Activated CD8-positive, alpha-beta T cell treated with anti-CD3 and anti-CD28 coated beads for 36 hours (primary cell): ENCODE measurements at places on chromosomes 7 and 10. TPM values are rescaled to one million over a fixed set of nuclear protein-coding genes. Genes with fewer than 3 reads are reported as not detected.
A peak's percentile ranks its signal among the peaks of the same experiment; 100 is the strongest.

Gene FGL2
- 0.95 TPM for total RNA-seq

Gene CSGALNACT2
- 15.3 TPM for total RNA-seq

Gene PDK4
- not detected for total RNA-seq

Gene ADAM22
- 2.3 TPM for total RNA-seq

Gene CPA4
- not detected for total RNA-seq

Gene AKR1C3
- total RNA-seq, result not detected

- H3K36me3 ChIP-seq, result no peaks in the 10 kb centered on the region
- no peaks in the 10 kb centered on the region for H3K4me1 ChIP-seq
- H3K27me3 ChIP-seq, result no peaks in the 10 kb centered on the region
Observed at GRCh38 chr7:84939888-84940287, 247.0 kb downstream of the SEMA3D start.

- no peak overlapping the region for H3K4me3 ChIP-seq
- no peak overlapping the region for H3K27ac ChIP-seq
- H3K36me3 ChIP-seq, result no peaks in the 10 kb centered on the region
Observed at GRCh38 chr7:18019555-18019954, 8.1 kb downstream of the PRPS1L1 start.

GRCh38 chr7:101333912-101334311 lies 12.3 kb upstream of the IFT22 start:
- H3K36me3 ChIP-seq, result no peaks in the 10 kb centered on the region
- no peak overlapping the region for H3K27ac ChIP-seq
- DNase-seq, result no peak
- peaks cover 2% of the 10 kb centered on the region for H3K27me3 ChIP-seq
- H3K4me1 ChIP-seq, result no peaks in the 10 kb centered on the region
- no peak overlapping the region for H3K4me3 ChIP-seq

DNA sequence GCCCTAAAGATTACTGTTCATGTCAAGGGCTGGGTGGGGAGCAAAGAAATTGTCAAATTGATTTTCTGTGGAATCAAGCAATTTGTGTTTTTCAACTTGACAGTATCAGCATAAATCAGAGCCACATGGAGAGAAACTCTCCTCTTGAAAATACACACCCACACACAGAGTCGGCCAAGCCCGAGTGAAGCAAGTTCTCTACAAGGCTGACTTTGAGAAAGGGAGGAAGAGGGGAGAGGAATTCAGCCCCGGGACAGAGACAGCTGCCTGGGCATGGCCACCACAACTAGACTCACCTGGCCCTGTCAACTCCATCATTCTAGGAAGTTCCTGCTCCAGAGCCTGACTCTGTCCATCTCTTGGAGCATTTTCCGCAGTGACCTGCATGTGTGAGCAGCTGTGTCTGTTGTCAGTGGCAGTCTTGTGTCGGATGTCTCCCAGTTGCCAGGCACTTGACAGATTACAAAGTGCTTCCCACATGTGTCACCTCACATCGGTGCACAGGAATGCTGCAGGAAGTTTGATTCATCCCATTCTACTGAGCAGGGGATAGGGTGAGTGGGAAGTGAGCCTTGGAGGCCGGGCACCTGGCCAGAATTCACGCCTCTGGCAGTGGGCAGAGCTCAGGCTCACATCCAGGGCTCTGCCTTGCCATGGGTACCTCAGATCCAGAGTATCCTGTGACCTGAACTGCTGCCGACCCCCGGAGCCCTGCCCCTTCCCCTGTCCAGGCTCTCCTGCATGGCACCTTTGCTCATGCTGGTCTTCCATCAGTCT lies 37.9 kb downstream of the ADAM12 start:
- H3K27ac ChIP-seq, result no peak overlapping the region
- no peaks in the 10 kb centered on the region for H3K36me3 ChIP-seq

DNA sequence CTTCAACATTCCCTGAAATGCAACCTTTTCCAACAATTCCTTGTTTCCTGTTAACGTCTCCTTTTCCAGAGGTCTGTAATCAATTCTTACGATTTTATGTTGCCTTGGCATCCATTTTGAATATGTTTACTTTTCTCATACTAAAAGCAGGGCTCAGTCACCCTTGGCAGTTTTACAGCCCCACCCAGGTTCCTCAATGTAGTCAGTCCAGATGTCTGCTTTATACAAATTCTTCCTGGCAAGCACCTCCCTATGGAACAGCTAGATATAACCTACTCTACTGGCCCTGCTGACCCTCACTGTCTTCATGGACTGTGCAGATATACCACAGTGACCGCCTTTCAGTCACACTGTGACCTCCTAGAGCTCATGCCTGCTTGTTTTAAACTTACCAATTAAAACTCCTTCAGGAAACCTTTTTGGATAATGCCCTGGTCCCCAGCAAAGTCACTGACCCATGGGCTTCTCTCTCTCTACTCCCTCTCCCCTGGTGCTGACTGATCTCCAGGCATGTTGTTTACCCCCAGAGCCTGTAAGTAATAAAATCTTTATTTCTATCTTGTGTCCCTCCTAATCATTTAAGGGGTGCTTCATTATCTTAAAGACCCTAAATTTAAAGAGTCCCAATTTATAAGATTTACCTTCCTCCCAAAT lies 147.1 kb upstream of the STEAP1 start:
- peaks cover 4% of the 10 kb centered on the region for H3K27me3 ChIP-seq
- H3K27ac ChIP-seq, result no peak overlapping the region
- no peaks in the 10 kb centered on the region for H3K4me1 ChIP-seq
- H3K4me3 ChIP-seq, result no peak overlapping the region

- no peaks in the 10 kb centered on the region for H3K36me3 ChIP-seq
- no peak overlapping the region for H3K27ac ChIP-seq
Observed at GRCh38 chr10:96613576-96613975, 26.8 kb upstream of the TM9SF3 start.

GRCh38 chr10:28811639-28812349 lies 134.5 kb downstream of the BAMBI start:
- no peaks in the 10 kb centered on the region for H3K4me1 ChIP-seq
- no peak for DNase-seq

DNA sequence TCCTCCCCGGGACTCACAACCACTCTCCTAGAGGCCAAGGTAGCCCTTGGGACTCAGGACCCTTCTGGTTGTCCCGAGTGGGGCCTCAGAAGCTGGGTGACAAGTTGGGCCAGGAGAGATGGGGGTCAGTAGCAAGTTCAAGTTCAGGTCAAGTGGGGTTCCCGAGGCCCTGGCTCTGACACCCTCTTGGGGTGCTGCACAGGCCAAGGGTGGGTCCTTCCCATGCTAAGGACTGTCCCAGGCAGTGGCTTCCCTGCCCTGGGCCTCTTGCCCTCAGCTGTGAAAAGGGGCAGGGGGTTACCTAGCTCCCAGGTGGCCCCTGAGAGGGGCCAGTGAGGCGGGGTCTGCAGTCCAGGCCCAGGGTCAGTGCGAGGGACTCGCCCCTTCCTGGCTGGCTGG lies 115.4 kb upstream of the TNRC18 start:
- H3K4me3 ChIP-seq, result peak overlapping the region; percentile 35
- no peaks in the 10 kb centered on the region for H3K36me3 ChIP-seq
- H3K27me3 ChIP-seq, result no peaks in the 10 kb centered on the region
- peak overlapping the region; percentile 60 for H3K27ac ChIP-seq
- peaks cover 13% of the 10 kb centered on the region for H3K4me1 ChIP-seq
- no peak for DNase-seq

- no peaks in the 10 kb centered on the region for H3K36me3 ChIP-seq
- DNase-seq, result no peak
- no peaks in the 10 kb centered on the region for H3K4me1 ChIP-seq
- H3K27me3 ChIP-seq, result peaks cover 5% of the 10 kb centered on the region
- no peak overlapping the region for H3K27ac ChIP-seq
Observed at GRCh38 chr10:112296908-112297331, 13.7 kb downstream of the TECTB start.

DNA sequence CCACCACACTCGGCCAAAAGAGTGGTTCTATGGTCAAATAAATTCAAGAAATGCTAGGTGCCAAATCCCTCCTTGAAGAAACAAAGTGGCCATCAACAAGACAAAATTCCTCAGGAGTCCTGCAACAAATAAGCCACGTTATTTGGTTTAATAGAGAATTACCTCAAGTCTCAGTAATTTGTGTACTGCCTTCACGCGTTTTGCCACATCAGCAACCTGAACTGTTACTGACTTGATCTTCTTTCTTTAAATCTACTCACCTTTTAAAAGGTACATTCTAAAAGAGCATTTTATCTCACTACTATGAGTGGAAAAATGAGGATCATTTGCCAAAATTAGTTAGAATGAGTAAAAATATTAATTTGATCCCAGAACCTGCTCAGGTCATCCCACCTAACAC lies 34.6 kb upstream of the LCOR start:
- peaks cover 3% of the 10 kb centered on the region for H3K27me3 ChIP-seq
- no peak for DNase-seq
- no peak overlapping the region for H3K27ac ChIP-seq
- H3K36me3 ChIP-seq, result no peaks in the 10 kb centered on the region

GRCh38 chr10:95374597-95375209 lies 83.9 kb upstream of the PDLIM1 start:
- no peaks in the 10 kb centered on the region for H3K4me1 ChIP-seq
- H3K27ac ChIP-seq, result no peak overlapping the region
- H3K4me3 ChIP-seq, result no peak overlapping the region
- DNase-seq, result peak; percentile 75

GRCh38 chr7:39360766-39361165 lies 205.4 kb upstream of the YAE1 start:
- peaks cover 9% of the 10 kb centered on the region for H3K27me3 ChIP-seq
- no peaks in the 10 kb centered on the region for H3K36me3 ChIP-seq
- DNase-seq, result no peak
- no peak overlapping the region for H3K27ac ChIP-seq
- H3K4me1 ChIP-seq, result no peaks in the 10 kb centered on the region
- no peak overlapping the region for H3K4me3 ChIP-seq

- H3K4me1 ChIP-seq, result peaks cover 10% of the 10 kb centered on the region
- H3K4me3 ChIP-seq, result no peak overlapping the region
- no peak overlapping the region for H3K27ac ChIP-seq
- H3K27me3 ChIP-seq, result no peaks in the 10 kb centered on the region
- peaks cover 11% of the 10 kb centered on the region for H3K36me3 ChIP-seq
- peak; percentile 11 for DNase-seq
Observed at GRCh38 chr10:104028146-104028545, 57.5 kb downstream of the COL17A1 start.

GRCh38 chr10:106392778-106393177 lies 771.7 kb downstream of the SORCS1 start:
- H3K36me3 ChIP-seq, result no peaks in the 10 kb centered on the region
- H3K4me3 ChIP-seq, result no peak overlapping the region

DNA sequence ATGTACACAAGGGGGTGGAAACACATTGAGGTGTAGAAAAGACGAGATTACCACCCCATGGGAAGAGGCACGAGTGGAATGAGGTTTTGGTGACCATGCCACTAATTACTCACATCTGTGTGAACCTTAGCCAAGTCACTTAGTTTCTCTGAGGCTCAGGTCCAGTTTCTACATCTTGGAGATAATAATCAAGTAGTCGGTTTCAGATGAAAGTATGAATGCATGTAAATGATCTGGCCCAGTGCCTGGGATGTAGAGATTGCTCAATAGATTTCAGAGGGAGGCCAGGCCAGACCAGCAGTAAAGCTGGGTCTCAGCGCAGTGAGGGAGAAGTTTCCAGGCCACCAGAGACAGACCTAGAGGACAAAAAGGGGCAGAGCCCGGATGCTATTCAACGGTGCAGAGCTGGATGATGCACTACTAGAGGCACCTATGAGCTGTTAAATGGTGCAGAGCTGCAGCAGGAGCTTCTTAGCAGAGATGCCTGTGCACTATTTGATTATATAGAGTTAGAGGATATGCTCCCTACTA lies 725.1 kb downstream of the GRID1 start:
- no peak overlapping the region for H3K27ac ChIP-seq
- H3K4me1 ChIP-seq, result no peaks in the 10 kb centered on the region
- H3K4me3 ChIP-seq, result no peak overlapping the region
- no peak for DNase-seq

- no peak for DNase-seq
- H3K27ac ChIP-seq, result no peak overlapping the region
- H3K4me3 ChIP-seq, result no peak overlapping the region
Observed at GRCh38 chr10:110373059-110373458, 68.3 kb upstream of the SMNDC1 start.

- H3K4me3 ChIP-seq, result no peak overlapping the region
- DNase-seq, result no peak
- H3K4me1 ChIP-seq, result no peaks in the 10 kb centered on the region
- no peaks in the 10 kb centered on the region for H3K36me3 ChIP-seq
- H3K27me3 ChIP-seq, result no peaks in the 10 kb centered on the region
- H3K27ac ChIP-seq, result no peak overlapping the region
Observed at GRCh38 chr7:46407125-46407524, 486.1 kb upstream of the IGFBP3 start.

GRCh38 chr7:158428837-158429753 lies 158.5 kb downstream of the PTPRN2 start:
- H3K27ac ChIP-seq, result no peak overlapping the region
- no peak overlapping the region for H3K4me3 ChIP-seq
- H3K4me1 ChIP-seq, result no peaks in the 10 kb centered on the region
- no peak for DNase-seq
- H3K36me3 ChIP-seq, result no peaks in the 10 kb centered on the region

- H3K4me1 ChIP-seq, result no peaks in the 10 kb centered on the region
- H3K36me3 ChIP-seq, result peaks cover 4% of the 10 kb centered on the region
- H3K27ac ChIP-seq, result no peak overlapping the region
- DNase-seq, result no peak
- H3K4me3 ChIP-seq, result no peak overlapping the region
Observed at GRCh38 chr10:119421891-119422681, 120.4 kb downstream of the RGS10 start.

- peak; percentile 18 for DNase-seq
- H3K4me1 ChIP-seq, result peaks cover 19% of the 10 kb centered on the region
- peak within 1 kb of the TSS; percentile 59 for H3K4me3 ChIP-seq
Observed at GRCh38 chr7:29563590-29564495, at the start of gene PRR15. PRR15 (plus strand) TSS chr7:29563835; CDS start chr7:29566330, 2,495 bp downstream.

DNA sequence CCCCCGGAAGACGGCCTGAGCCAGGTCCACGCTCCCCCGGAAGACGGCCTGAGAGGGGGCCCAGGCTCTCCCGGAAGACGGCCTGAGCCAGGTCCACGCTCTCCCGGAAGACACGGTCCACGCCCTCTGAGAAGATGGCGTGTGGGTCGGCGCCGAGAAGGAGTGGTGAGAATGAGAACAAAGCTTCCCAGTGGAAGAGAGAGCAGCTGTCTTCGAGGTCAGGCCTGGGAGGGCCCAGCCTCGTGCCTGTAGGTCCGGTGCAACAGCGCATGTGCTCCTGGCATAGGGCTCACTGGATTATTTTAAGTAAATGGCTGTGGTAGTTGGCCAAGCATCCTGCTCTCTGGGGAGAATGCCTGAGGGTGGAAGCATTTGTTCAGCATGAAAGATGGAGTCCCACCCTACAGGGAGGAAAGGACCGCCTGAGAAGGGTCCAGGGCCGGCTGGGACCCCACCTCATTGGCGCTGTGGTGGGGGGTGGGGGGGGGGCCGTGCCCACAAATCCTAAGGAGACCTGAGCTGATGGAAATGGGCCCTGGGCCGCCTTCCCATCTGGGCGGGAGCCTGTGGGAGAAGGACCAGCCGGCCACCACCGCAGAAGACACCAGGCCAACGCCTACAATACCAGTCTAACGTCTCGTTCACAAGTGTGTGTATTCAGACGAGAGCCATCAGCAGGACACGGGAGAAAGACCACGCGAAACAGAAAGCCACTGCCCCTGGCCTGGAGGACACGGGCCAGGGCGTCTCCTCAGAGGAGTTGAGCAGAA lies 210.0 kb downstream of the WDR37 start:
- H3K27ac ChIP-seq, result no peak overlapping the region
- no peak for DNase-seq
- H3K4me1 ChIP-seq, result peaks cover 5% of the 10 kb centered on the region
- peaks cover 2% of the 10 kb centered on the region for H3K27me3 ChIP-seq
- no peak overlapping the region for H3K4me3 ChIP-seq
- H3K36me3 ChIP-seq, result no peaks in the 10 kb centered on the region
